Activated T-helper 2 cell treated with anti-CD3 and anti-CD28 coated beads, Interferon-gamma antibody, Interleukin-2, Interleukin-4, amounts not matched to agents 10 μg/mL and 5 μg/mL and 100 μg/mL, durations not matched to agents 14 hours and 24 hours and 36 hours (primary cell): ENCODE measurements at places on chromosomes 4 and X. TPM values are rescaled to one million over a fixed set of nuclear protein-coding genes. Genes with fewer than 3 reads are reported as not detected.

- H3K4me1 ChIP-seq: no peaks in the 10 kb centered on the region
- no peak within 1 kb of the TSS for H3K4me3 ChIP-seq
- H3K27ac ChIP-seq: no peak within 1 kb of the TSS
- peaks cover 82% of the 10 kb centered on the region for H3K27me3 ChIP-seq
Measured at GRCh38 chr4:146638786-146639505, at the start of gene POU4F2. Gene POU4F2 (plus strand): TSS chr4:146638893. CDS start chr4:146639141, 248 bp downstream.

- no peaks in the 10 kb centered on the region for H3K4me1 ChIP-seq
- H3K4me3 ChIP-seq: no peak overlapping the region
Measured at GRCh38 chr4:7581477-7581876, 146.7 kb upstream of the PSAPL1 start.

DNA sequence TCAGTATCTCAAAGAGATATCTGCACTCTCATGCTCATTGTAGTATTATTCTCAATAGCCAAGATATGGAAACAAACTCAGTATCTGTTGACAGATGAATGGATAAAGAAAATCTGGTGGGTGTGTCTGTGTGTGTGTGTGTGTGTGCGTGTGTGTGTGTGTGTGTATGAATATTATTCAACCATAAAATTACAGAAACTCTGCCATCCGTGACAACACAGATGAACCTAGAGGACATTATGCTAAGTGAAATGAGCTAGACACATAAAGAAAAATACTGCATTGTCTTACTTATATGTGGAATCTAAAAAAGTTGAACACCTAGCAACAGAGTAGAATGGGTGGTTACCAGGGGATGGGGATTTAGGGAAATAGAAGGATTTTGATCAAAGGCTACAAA, 13.2 kb downstream of the XKRX start:
- no peak overlapping the region for H3K27ac ChIP-seq
- H3K36me3 ChIP-seq: no peaks in the 10 kb centered on the region
- H3K4me1 ChIP-seq: no peaks in the 10 kb centered on the region

DNA sequence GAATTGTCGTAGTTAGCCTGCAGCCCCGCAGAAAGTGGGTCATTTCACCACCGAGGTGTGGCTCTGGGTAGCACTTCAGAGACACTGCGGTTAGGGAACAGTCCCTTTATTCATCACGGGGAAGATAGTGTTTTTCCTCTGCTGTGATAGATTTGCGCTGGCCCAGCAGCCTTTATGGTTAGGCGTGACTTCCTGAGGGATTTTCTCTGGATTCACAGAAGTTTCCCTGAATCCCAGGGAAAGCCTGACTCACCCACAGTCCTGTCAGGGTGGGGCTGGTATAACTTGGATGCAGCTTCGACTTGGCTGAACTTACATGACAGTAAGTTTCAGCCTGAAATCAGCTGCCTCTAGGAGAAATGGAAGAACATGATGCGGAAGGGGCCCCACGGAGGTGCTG, 196.3 kb upstream of the HHIP start:
- no peaks in the 10 kb centered on the region for H3K4me1 ChIP-seq
- no peak for DNase-seq
- H3K27me3 ChIP-seq: no peaks in the 10 kb centered on the region

IGFBP7 gene
- total RNA-seq: not detected in 2 replicates

DNA sequence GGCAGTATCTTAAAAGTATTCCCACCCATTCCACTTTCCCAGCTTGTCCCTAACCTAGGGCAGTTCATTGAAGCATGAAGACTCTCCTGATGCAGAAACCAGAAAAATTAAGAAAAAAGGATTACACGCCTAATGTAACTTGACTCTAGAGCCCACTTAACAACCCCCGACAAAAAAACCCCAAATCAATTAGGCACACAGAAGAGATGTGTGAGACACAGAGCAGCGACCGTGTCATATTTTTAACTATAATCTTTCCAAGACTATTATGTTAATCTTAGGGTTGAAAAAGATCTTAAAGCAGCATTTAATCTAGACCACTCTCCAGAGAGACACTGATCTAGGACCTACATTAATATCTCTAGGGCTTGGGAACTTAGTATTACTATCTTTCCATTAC, 1.3 kb downstream of the YTHDC1 start:
- peaks cover 30% of the 10 kb centered on the region for H3K36me3 ChIP-seq
- no peak for DNase-seq
- peaks cover 41% of the 10 kb centered on the region for H3K4me1 ChIP-seq

- DNase-seq: no peak
- no peaks in the 10 kb centered on the region for H3K36me3 ChIP-seq
- no peaks in the 10 kb centered on the region for H3K27me3 ChIP-seq
- no peak overlapping the region for H3K27ac ChIP-seq
- no peak overlapping the region for H3K4me3 ChIP-seq
- no peaks in the 10 kb centered on the region for H3K4me1 ChIP-seq
Measured at GRCh38 chr4:179662522-179662921, 2220.3 kb upstream of the AGA start.

GPR50 gene
- not detected in 2 replicates for total RNA-seq

CTAG2 gene
- not detected in 2 replicates for total RNA-seq

- no peak overlapping the region for H3K27ac ChIP-seq
- H3K4me1 ChIP-seq: no peaks in the 10 kb centered on the region
- DNase-seq: no peak
- no peaks in the 10 kb centered on the region for H3K27me3 ChIP-seq
- H3K4me3 ChIP-seq: no peak overlapping the region
Measured at GRCh38 chr4:79185526-79186045, 140.3 kb downstream of the NAA11 start.

- peaks cover 8% of the 10 kb centered on the region for H3K36me3 ChIP-seq
- DNase-seq: no peak
- H3K4me1 ChIP-seq: no peaks in the 10 kb centered on the region
- no peak overlapping the region for H3K27ac ChIP-seq
Measured at GRCh38 chrX:57083143-57083542, 38.2 kb downstream of the SPIN2B start.

GLA gene
- 82.9 and 89.1 TPM in 2 replicates for total RNA-seq

MGARP gene
- total RNA-seq: not detected in 2 replicates

- H3K4me3 ChIP-seq: no peak overlapping the region
- no peak overlapping the region for H3K27ac ChIP-seq
- no peaks in the 10 kb centered on the region for H3K4me1 ChIP-seq
- peak; percentile 14 for DNase-seq
- no peaks in the 10 kb centered on the region for H3K36me3 ChIP-seq
Measured at GRCh38 chr4:8607603-8608481, 15.3 kb downstream of the CPZ start.

FGB gene
- total RNA-seq: not detected in 2 replicates

- no peaks in the 10 kb centered on the region for H3K4me1 ChIP-seq
- no peak for DNase-seq
- H3K27ac ChIP-seq: no peak overlapping the region
- H3K36me3 ChIP-seq: peaks cover 58% of the 10 kb centered on the region
- H3K27me3 ChIP-seq: no peaks in the 10 kb centered on the region
- H3K4me3 ChIP-seq: no peak overlapping the region
Measured at GRCh38 chrX:9501362-9501761, 36.5 kb downstream of the TBL1X start.

GRCh38 chr4:82803746-82804145, 5.2 kb upstream of the SCD5 start:
- no peak overlapping the region for H3K27ac ChIP-seq
- H3K4me3 ChIP-seq: no peak overlapping the region
- peaks cover 40% of the 10 kb centered on the region for H3K27me3 ChIP-seq
- no peaks in the 10 kb centered on the region for H3K36me3 ChIP-seq

GRCh38 chrX:19715711-19716638, 171.4 kb downstream of the SH3KBP1 start:
- no peak overlapping the region for H3K4me3 ChIP-seq
- no peak for DNase-seq
- H3K27ac ChIP-seq: peak overlapping the region; percentile 76

MUC7 gene
- not detected in 2 replicates for total RNA-seq

XPNPEP2 gene
- 0.11 and 0.16 TPM in 2 replicates for total RNA-seq

HSD17B11 gene
- 14.2 and 14.8 TPM in 2 replicates for total RNA-seq
